ENCODE measurements at places on chromosomes 2 and 18.

DNA sequence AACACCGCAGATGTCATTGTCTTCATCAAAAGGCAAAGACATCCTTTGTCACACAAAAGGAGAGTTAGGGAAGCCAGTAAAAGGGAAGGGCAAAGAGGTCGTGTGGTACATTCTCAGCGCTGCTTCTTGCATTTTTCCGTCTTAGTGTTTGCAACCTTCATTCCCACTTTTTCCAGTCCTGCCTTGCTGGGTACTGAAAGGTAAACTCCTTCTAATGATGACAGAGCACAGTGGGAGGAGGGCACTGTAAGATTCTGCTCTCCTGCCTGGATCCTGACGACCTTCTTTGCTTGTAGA lies 424.3 kb upstream of the MEX3C start:
- ATAC-seq: no peak

DNA sequence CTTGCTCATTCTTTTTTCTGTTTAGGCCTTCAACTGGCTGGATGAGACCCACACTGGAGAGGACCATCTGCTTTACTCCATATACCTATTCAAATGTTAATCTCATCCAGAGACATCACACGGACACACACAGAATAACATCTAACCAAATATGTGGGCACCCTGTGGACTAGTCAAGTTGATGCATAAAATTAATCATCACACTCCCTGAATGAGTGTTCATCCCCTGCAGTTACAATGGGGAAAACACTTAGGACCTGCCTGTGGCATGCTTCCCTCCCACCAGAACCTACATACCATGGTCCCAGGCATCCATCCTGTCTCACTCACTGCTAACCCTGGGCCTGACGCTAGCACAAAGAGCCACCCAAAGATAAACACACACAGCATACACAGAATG lies 112.8 kb upstream of the TEX51 start:
- ATAC-seq: no peak

DNA sequence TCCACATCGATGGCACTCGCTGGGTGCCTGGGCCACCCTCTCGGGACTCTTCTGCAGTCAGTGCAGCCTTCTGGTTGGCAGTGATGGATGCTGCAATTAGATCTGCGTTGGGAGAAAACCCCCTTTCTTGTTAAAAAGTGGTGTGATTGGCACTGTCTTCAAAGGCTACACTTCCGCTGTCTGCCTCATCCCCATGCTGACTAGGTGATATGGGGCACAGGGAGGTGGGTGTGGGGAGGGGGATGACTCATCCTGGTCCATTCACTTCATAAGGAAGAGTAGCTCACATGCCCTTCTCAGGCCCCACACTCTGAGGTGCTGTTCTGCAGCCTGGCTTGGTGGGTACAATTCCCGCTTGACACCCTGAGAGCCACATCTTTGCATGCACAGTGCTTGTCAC lies 77.4 kb downstream of the THNSL2 start:
- ATAC-seq: no peak

GRCh38 chr2:235841863-235842262 lies 326.3 kb downstream of the GBX2 start:
- no peak for ATAC-seq

GRCh38 chr2:100819370-100820272 lies at the start of gene NPAS2:
NPAS2 (plus strand) TSS chr2:100820139; CDS start chr2:100904755, 84,616 bp downstream.
- peak; percentile 37 for ATAC-seq

DNA sequence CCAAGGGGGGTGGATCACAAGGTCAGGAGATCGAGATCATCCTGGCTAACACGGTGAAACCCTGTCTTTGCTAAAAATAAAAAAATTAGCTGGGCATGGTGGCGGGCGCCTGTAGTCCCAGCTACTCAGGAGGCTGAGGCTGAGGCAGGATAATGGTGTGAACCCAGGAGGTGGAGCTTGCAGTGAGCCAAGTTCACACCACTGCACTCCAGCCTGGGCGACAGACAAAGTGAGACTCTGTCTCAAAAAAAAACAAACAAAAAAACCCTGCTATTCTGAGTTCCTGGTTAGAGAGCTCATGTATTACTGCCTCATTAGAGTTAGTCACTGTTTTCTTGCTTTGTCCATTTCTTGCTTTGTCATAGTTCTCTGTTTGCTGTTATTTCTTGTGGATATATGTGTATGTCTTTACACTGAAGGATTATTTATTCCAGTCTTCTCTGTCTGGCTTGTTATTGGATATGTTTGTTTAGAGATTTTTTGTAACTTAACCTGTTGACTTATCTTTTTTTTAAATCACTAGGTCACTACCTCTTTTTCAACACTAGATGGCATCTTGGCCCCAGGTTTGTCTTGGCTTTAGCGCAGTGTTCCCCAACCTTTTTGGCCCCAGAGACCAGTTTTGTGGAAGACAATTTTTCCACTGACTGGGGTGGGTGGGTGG lies 17.0 kb downstream of the TTLL4 start:
- no peak for ATAC-seq

DNA sequence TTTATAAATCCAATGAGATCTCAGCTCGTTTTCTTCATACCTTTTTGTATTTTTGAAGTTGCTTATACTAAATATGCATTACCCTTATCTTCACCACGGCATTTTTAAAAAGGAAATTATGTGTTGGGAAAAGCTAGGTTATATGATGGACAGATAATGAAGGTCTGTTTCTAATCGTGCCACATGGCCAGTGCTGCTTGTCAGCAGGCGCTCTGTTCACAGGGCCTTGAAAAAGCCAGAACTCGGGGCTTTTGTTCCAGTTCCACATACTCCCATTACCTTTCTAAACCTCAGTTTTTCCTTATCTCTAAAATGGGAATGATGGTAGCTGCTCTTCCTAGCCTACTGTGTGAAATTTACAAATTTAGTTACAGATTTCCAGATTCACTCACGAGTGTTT lies 42.0 kb downstream of the EPAS1 start:
- ATAC-seq: no peak

DNA sequence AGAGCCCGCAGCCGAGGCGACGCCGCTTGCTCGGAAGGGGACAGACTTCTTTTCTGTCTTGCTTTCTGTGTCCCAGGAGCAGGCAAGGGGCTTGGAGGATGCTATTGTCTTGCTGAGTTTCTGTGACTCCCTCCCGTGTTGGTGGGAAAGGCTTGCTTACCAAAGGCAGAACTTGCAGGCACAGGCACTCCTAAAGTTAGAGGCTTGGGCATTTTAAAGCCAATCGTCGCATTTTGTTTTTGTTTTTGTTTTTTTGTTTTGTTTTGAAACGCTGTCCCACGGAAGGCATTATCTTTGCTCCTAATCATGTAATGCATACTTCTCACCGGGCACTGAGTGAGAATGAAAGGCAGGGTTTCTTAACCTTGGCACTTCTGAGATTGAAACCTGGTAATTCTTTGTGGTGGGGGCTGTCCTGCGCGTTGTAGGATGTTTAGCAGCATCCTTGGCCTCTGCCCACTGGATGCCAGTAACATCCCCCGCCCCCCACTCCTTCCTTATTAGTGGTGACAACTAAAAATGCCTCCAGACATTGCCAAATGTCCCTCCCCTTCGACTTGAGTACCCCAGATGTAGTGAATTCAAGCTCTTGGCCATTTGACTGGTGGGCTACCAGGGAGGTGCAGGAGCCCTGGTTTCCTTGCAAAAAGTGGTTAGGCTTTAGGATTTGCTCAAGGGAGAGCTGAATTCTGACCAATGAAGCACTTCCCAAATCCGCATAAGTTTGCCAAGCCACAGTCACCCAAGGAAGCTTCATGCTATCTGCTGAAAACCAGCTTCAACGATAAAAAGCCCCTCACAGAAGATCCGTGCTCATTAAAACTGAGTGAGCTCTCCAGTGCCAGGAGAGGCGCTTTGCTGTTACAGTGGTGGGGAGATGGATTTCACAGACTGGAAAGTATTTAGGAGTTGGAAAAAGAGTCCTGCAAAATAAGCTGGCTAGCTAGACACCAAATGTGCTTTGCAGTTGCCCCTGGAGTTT lies 1.2 kb downstream of the ANTXR1 start:
- ATAC-seq: no peak

GRCh38 chr18:5318061-5318700 lies 22.7 kb upstream of the ZBTB14 start:
- no peak for ATAC-seq

DNA sequence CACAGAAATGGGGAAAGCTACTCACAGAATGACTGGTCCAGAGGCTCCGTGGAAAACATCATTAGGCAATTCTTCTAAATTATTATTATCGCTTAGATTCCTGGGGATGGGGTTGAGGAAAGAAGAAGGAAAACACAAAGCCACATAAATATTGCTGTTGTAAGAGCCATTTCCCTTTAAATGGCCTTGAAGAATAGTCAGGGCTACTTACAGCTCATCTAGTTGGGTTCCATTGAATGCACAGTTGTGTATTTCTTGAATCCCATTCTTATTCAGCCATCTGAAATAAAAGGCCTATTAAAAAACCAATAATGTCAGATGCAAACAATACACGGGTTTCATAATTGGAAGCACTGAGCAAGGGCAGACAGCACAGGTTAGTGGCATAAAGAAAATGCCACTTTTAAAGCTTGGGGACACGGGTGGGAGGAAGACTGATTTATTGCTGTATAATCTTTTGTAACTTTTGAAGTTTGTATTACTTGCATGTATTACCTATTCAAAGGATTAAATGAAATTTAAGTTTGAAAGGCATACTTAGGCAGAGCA lies 171.4 kb downstream of the FSHR start:
- no peak for ATAC-seq

GRCh38 chr2:98504381-98505109 lies 59.9 kb downstream of the INPP4A start:
- no peak for ATAC-seq

- no peak for ATAC-seq
Measured at GRCh38 chr18:25351280-25351775, 638 bp downstream of the ZNF521 start.

- no peak for ATAC-seq
Measured at GRCh38 chr2:45435316-45435715, 175.8 kb downstream of the SRBD1 start.

DNA sequence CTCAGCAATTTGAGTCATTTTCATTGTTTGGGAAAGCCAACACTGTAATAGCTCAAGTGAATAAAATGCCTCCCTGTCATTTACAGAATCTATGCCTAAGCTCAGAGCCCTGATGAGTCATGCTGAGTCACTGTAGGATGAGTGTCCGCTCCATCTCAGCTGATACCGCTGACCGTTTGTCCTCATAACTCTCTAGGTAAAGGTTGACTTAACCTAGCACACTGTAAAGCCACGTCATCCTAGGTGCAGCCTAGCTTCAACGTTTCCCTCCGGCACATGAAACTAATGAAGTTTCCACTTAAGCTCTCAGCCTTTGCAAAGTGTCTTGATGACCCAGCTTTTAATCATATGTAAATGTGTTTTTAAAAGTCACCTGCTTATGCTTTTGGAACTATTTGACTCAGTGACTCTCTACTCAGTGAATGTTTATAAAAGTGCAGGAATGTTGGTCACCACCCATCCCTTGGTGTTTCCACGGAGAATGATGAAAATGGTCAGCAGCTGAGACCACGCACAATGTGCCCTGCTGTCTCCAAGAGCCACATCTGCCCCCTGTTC lies 154.0 kb downstream of the PMAIP1 start:
- ATAC-seq: no peak

All from stimulated activated memory B cell treated with anti-CD40 and anti-IgM and Interleukin-4, amounts not matched to agents 10 μg/mL and 1 μg/mL and 100 μg/mL, for 72 hours (primary cell).